HT-29 (cell line): ENCODE measurements at places on chromosomes 12 and 14. TPM values are rescaled to one million over a fixed set of nuclear protein-coding genes. Genes with fewer than 3 reads are reported as not detected.

The SLC25A21 gene
- total RNA-seq: not detected in 2 replicates

GRCh38 chr12:96187956-96188355 is 6.2 kb upstream of the ELK3 start:
- no peak for DNase-seq

DNA sequence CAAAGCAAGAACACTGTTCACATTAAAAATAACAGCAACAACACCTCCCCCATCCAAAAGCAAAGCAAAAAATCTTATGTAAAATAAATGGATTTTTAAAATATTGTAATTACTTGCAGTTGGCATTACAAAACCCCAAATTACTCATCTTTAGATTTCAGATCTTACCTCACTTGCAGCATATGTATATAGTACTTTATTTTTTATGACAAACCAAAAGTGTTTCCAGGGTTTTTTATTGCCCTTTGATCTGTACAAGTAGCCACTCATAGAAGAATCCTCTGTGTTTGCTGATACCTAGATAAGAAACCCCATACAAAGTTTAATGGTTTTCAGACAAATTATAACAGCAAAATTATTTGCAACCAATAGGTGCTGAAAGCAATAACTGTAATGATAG is 12.2 kb upstream of the NR2C1 start:
- no peak for DNase-seq

DNA sequence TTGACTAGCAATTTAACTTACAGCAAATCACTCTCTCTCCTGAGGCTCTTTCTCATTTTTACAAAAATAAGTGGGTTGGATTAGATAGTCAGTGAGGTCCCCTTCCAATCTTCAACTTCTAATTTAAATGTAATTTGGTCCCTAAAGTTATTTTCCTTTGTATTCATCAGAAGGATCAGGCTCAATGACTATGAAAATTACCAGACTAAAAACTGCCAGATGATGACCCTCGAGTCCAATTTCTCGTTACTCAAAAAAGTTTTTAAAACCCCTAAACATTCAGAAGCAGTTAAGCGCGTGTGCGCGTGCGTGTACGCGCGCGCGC is 34.7 kb downstream of the DICER1 start:
- no peak for DNase-seq

DNA sequence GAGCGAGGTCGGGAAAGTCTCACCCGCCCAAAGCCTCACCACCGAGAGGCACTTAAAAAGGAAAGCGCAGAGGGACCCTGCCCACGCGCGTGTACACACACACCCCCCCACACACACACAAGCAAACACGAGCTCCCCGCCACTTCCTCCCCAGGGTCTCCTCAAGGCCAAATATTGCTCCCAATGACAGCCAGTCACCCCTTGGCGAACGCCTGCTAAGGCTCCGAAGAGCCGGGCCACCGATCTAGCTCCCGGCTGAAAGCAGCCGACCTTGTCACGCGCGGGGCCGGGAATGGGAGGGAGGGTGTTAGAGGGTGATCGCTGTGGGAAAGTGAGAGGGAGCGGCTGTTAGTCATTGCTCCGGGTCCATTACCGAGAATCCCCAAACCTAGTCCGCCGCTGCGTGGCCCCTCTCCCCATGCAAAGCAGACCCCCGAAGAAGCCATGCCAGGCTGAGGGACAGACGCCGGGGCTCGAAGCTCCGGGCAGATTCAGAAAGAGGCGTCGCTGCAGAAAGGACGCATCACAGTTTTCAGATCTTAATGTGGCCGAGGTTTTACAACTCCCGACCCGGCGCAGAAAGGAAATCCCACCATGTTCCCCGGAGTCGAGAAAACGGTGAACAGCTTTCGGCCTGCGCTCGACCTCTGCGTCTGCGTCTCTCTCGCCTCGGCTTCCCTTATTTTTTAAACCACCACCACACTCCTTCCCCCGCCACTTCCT is 2.6 kb downstream of the BMP4 start:
- DNase-seq: peak; percentile 54

- no peak for DNase-seq
These were observed 48.3 kb downstream of the HNRNPC start for GRCh38 chr14:21220874-21221477.

DNA sequence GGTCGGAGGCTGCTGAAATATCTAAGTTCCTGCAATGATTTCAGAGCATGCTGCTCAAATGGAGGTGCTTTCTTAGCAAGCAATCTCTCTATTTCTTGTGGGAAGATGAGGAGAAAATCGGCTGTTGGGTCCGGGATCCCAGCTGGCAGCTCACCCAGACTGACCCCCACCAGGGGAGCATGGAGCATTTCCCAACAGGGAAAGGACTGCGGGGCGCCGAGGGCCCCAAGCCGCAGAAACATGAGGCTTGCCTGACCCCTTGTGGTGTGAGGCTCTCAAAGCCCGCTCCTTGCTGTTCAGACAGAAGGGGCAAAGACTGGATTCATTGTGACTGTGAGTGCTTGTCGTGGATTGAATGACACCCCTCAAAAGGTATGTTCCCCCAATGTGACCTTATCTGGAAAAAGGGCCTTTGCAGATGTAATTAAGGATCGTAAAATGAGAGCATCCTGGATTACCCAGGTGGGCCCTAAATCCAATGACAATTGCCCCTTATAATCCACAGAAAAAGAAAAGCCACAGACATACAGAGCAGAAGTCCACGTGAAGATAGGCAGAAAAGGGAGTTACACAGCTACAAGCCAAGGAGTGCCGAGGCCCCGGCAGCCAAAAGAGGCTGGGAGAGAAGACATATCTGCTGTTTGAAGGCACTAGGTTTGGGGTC is 116.3 kb upstream of the VASH1 start:
- DNase-seq: peak; percentile 30

- peak; percentile 32 for DNase-seq
These were observed 610 bp downstream of the VSIG10 start for GRCh38 chr12:118103201-118103600.

The TOGARAM1 gene
- 4.9 and 7.4 TPM in 2 replicates for total RNA-seq

- no peak for DNase-seq
These were observed 197.4 kb downstream of the DUSP6 start for GRCh38 chr12:89154743-89155499.

The NGB gene
- total RNA-seq: not detected in 2 replicates

- no peak for DNase-seq
These were observed 725.9 kb upstream of the MDGA2 start for GRCh38 chr14:48401321-48401720.

The BMAL2 gene
- total RNA-seq: 20.2 and 22.3 TPM in 2 replicates

The RIPK3 gene
- total RNA-seq: 20.7 and 24.9 TPM in 2 replicates

The KRT72 gene
- total RNA-seq: not detected in 2 replicates

The PPM1H gene
- 12.4 and 18.9 TPM in 2 replicates for total RNA-seq
